Naive thymus-derived CD8-positive, alpha-beta T cell (primary cell): ENCODE measurements at places on chromosomes 1 and 21. TPM values are rescaled to one million over a fixed set of nuclear protein-coding genes. Genes with fewer than 3 reads are reported as not detected.

The ATAD3A gene
- 24.7 TPM for total RNA-seq

The KPRP gene
- not detected for total RNA-seq

The MRAP gene
- not detected for total RNA-seq

The SPRR2D gene
- total RNA-seq = not detected

The ABCB10 gene
- 20.5 TPM for total RNA-seq

- H3K4me3 ChIP-seq = no peak overlapping the region
- peaks cover 25% of the 10 kb centered on the region for H3K27me3 ChIP-seq
- no peak overlapping the region for H3K27ac ChIP-seq
- no peaks in the 10 kb centered on the region for H3K36me3 ChIP-seq
- no peak for DNase-seq
Measured at GRCh38 chr1:203353486-203353885, 2.6 kb upstream of the FMOD start.

DNA sequence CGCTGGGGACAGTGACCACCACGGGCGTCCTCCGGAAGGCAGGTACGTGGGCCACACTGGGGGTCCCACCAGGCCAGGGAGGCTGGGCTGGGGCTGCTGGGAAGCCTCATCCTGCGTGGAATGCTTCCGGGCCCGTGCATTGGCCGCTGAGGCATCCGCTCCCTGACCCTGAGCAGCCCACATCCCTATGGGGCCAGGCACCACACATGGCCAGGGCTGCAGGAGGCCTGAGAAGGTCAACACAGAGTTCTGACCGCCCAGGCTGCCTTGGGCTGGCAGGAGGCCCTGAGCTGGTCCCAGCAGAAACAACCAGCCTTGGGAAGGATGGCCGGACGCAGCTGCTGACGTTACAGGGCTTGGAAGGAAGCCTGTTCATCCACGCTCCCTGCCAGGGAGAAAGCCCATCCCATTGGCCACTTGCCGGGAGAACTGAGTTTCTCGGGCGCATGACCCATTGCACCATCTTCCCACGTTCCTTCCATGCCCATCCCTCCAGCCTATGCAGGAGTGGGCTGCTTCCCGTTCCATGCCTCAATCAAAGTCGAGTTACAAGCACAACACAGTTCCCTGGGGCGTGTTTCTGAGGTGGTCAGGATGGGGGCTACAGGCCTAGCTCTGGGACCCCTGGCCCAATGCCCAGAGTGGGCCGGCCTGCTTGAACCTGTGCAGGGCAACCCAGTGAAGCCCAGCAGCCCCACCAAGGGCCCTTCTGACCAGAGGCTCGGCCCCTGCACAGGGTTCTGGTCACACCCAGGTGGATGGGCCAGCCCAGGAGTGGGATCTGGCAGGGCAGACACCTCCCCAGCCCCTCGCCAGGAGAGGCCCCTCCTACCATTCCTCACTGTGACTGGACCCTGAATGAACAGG lies 31.7 kb downstream of the TRIM11 start:
- peaks cover 8% of the 10 kb centered on the region for H3K4me1 ChIP-seq
- DNase-seq = no peak
- no peak overlapping the region for H3K27ac ChIP-seq
- H3K27me3 ChIP-seq = peaks cover 3% of the 10 kb centered on the region

DNA sequence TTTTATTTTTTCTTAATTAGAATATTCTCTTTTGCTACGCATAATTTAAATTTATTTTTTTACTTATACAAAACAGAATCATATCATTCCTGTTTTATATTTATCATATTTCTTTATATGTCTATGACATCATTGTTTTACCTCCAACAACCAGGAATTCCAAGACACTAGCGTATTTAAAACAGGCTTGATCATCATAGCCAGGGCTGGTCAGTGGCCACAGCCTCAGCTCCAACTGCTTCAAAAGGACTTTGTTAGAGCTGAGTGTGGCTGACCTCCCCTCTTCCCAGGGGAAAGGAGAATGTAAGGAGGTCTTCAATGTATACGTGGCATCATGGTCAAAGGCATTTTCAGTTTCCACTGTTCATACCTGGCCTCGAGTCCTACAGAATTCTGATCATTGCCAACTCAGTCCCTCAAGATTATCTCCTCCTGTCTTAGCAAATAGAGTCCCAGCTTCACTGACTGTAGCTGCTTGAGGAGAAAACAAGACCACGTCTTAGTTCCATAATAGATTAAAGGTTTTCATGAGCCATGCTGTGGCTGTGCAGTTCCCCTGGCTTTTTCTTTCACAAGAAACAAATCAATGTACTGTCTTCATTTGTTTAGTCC lies 444.0 kb downstream of the PTPRC start:
- H3K27ac ChIP-seq = no peak overlapping the region
- DNase-seq = no peak
- no peaks in the 10 kb centered on the region for H3K27me3 ChIP-seq

DNA sequence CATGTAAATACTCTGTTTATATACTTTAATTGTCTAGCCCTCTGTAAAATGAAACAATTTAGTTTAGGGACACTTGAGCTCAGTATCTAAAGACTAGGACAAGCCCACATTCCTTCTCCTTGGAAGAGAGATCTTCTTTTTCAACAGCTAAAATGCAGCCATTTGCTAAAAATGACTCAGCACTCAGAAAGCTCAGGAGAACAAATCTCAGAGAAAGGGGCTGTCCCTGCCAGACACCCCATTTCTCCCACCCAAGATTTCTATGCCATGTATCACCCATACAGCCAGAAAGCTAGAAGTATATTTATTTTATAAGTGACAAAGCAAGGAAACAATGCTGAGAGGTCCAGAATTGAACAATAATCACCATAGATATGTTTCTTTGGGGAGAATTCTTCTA lies 23.2 kb upstream of the PRDX6 start:
- no peaks in the 10 kb centered on the region for H3K27me3 ChIP-seq
- peaks cover 26% of the 10 kb centered on the region for H3K4me1 ChIP-seq
- no peak overlapping the region for H3K4me3 ChIP-seq
- peaks cover 16% of the 10 kb centered on the region for H3K36me3 ChIP-seq
- DNase-seq = no peak

DNA sequence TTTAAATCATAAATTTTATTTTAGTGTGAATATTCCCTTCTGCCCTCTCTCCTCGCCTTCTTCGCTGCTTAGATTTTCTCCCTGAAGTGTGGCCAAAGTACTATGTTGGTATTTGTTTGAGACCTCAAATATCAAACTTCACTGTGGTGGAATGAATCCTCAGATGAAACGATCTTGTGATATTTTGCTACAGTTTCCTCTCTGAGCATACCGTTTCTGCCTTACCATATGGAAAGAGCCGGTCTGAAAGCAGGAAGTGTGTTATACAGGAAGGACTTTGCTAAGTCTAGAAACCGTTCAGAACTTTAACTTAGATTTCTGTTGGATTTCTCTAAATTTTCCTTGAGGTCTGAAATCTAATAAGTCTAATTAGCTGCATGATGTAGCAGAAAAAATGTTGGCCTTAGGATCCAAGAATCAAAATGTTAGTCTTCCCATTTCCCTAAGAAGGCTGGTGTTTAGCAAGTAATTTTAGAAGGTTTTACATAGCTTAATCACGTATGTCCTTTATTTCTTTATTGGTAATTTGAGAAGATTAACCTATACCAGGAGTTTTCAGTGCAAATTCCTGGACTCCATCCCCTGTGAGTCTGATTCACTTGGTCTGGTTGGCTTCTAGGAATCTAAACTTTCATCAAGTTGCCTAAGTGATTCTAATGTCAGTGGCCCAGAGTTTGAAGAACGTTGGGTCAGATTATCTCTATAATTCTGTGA lies 30.7 kb downstream of the SDCCAG8 start:
- no peak for DNase-seq
- peak overlapping the region; percentile 70 for H3K27ac ChIP-seq
- peaks cover 86% of the 10 kb centered on the region for H3K36me3 ChIP-seq
- no peak overlapping the region for H3K4me3 ChIP-seq
- peaks cover 9% of the 10 kb centered on the region for H3K4me1 ChIP-seq

GRCh38 chr1:237799762-237800474 lies 90.8 kb downstream of the ZP4 start:
- DNase-seq = no peak
- no peak overlapping the region for H3K27ac ChIP-seq
- H3K4me3 ChIP-seq = no peak overlapping the region
- no peaks in the 10 kb centered on the region for H3K27me3 ChIP-seq
- no peaks in the 10 kb centered on the region for H3K4me1 ChIP-seq

- H3K27me3 ChIP-seq = no peaks in the 10 kb centered on the region
- H3K4me3 ChIP-seq = peak overlapping the region; percentile 54
- H3K36me3 ChIP-seq = peaks cover 37% of the 10 kb centered on the region
- no peak for DNase-seq
- H3K4me1 ChIP-seq = peaks cover 74% of the 10 kb centered on the region
Measured at GRCh38 chr1:161164901-161165610, 1.2 kb upstream of the PPOX start.

DNA sequence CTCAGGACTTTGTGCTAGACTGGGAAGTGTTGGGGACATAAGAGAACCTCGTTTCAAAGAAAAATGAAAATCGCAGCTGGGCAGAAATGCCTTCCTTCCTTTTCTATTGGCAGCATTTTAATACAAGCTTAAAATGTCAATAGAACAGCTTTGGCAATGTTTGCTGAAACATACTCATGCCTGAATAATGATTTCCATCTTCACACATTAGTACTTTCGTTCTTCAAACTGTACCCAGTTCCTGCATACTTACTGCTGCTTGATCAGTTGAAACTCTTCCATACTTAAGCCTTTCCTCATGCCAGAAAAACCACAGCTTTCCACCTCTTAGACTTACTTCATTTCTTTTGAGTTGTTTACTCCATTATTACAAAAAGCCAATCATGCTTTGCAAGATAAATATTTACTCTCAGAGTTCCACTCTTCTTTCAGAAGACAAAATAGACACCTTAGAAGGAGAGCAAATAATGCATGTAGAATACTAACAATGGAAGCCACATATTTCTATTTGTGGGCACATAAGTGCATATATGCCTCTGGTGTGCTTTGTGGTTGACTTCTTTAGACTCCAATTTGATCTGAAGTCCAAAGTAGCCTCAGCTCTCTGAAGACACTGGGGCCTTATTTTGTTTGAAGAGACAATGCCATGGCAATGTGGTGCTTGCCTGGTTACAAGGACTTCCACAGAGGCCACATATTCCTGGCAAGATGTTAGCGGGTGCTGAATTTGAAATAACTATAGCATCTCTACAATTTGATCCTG lies 22.7 kb upstream of the CD55 start:
- no peak for DNase-seq
- peaks cover 18% of the 10 kb centered on the region for H3K4me1 ChIP-seq
- peaks cover 5% of the 10 kb centered on the region for H3K36me3 ChIP-seq
- no peak overlapping the region for H3K4me3 ChIP-seq
- H3K27me3 ChIP-seq = no peaks in the 10 kb centered on the region

GRCh38 chr1:155570593-155570990 lies 8.0 kb upstream of the ASH1L start:
- peaks cover 2% of the 10 kb centered on the region for H3K36me3 ChIP-seq
- no peaks in the 10 kb centered on the region for H3K27me3 ChIP-seq
- H3K4me1 ChIP-seq = no peaks in the 10 kb centered on the region
- peak overlapping the region; percentile 6 for H3K27ac ChIP-seq
- DNase-seq = no peak

DNA sequence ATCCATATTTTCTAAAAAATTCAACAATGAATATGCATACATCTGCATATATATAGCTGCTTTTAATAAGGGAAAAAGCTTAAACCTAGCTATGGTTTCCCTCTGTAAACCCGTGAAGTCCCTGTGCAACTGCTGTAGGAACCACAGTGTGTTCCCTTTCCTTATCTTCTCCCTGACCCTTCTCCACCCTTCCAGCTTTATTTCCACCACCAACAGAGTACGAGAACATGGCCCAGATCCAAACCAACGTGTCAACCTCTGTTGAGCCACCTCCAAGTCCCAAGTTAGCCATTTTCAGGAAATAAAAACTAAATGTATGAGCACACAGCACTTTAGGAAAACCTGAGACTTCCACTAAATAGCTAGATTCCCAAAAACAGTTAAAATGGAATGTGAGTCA lies 20.3 kb downstream of the SUSD4 start:
- no peak overlapping the region for H3K4me3 ChIP-seq
- H3K36me3 ChIP-seq = no peaks in the 10 kb centered on the region
- no peak for DNase-seq
- no peak overlapping the region for H3K27ac ChIP-seq

DNA sequence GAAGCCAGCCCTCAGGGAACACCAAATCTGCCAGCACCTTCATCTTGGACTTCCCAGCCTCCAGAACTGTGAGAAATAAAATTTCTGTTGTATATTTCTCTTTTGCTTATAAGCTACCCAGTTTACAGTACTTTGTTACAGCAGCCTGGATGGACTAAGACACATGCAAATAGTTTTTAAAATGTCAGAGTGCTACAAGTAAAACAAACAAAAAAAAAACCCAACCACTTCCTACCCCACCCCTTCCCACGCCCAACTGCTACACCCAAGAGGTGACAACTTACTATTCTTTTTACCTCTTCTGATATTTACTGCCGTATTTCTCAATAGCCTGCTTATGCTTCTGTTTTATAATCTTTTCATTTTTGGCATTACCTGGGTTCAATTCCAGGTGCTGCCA lies 8.6 kb upstream of the SPSB1 start:
- H3K4me1 ChIP-seq = peaks cover 47% of the 10 kb centered on the region
- peaks cover 2% of the 10 kb centered on the region for H3K36me3 ChIP-seq
- peaks cover 3% of the 10 kb centered on the region for H3K27me3 ChIP-seq
- no peak overlapping the region for H3K27ac ChIP-seq
- no peak for DNase-seq
- peak overlapping the region; percentile 35 for H3K4me3 ChIP-seq

DNA sequence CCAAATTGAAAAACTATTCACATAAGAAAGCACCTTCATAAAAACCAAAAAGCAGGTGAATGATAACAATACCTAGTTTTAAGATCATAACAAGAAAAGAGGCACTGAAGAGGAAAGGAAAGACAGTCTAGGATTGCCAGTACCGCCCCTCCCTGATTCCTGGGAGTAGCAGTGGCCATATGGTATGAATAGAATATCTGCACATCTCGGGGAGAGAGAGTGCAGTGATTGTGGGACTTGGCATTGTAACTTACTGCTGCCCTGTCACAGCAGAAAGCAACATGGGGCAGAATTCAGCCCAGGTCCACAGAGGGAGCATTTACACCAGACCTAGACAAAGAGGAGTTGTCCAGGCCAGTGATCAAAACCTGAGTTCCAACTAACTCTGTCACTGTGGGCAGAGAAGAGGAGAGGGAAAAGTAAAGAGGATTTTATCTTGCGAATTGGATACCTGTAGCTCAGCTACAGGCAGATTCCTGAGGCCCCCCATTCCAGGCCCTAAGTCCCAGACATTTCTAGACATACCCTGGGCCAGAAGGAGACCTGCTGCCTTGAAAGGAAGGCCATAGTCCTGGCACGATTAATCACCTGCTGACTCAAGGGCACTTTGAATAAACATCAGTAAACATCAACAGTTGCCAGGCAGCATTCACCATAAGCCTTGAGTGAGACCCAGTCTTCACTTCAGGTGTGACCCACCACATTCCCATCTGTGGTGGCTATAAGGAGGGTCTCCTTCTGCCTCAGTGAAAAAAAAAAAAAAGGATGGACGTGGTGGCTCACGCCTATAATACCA lies 397.5 kb downstream of the TGFB2 start:
- no peak overlapping the region for H3K27ac ChIP-seq
- no peak for DNase-seq
- peaks cover 5% of the 10 kb centered on the region for H3K36me3 ChIP-seq

- H3K27ac ChIP-seq = no peak overlapping the region
- H3K4me3 ChIP-seq = no peak overlapping the region
- peaks cover 17% of the 10 kb centered on the region for H3K4me1 ChIP-seq
- peaks cover 27% of the 10 kb centered on the region for H3K36me3 ChIP-seq
Measured at GRCh38 chr1:207203541-207203940, 99.5 kb downstream of the C4BPA start.
